NCI-H510A (cell line): ENCODE measurements at places on chromosomes 11 and 22.

DNA sequence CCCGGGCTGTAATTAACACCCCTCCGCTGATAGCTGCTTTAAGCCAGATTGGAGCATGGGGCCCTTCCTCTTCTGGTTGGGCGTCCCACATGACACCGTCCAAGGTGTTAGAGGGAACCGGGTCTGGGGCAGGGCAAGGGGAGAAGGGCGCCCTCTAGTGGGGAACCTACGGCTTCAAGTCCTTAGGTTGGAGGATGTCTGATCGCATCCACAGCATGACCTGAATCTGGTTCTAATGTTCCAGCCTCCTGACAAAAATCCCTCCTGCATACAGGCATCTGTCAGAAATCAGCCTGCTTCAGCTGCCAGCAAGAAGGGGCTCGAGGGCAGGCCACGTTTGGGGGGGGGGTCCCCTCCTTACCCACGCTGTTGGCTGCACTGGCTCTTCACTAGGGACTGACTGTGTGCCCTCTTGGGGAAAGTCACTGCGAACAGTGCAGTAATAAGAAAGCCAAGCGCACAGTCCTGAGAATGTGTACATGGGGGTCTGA is 94.2 kb upstream of the TBCEL start:
- no peak for DNase-seq

- DNase-seq: no peak
These were observed 59.9 kb downstream of the FAM168A start for GRCh38 chr11:73537969-73538368.

DNA sequence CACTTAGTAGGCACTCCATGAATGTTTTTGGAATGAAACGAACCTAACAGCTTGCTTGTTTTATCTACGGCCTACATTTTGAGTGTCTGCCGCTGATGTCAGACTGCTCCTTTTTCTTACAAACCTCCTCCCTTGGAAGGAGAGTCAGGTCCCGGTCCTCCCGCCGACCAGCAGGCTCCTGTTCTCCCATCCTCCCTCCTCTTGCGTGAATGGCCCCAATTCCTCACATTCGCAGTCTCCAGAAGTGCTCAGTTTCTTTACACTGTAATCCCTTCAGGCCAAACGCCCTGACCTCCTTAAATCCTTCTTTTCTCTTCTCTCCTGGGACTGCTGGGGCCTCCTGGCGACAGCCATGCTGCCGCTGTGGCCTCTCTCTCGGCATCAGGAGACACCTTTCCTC is 82.6 kb upstream of the CSNK2A3 start:
- DNase-seq: no peak

DNA sequence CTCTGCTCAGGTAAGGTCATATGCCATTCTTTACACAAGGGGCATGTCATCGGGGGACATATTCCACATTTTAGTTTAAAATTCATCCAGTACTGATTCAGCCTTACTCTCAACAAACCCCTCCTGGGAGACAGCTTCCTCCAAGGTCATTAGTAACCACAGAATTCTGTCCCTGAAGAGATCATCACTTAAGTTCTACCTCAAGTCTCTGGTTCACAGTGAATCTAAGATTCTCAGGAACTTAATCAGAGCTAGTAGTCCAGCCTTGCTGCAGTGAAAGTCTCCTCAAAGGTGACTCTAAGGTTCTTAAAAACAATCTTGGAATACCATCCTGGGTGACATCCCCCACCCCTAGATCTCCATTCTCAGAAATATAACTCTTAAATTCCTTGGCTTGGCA is 18.9 kb upstream of the GDPD4 start:
- DNase-seq: no peak

- no peak for DNase-seq
These were observed at the start of gene IGF2 for GRCh38 chr11:2139123-2139521. TSS of gene IGF2 (minus strand) at chr11:2139389. CDS start at chr11:2135523, 3,866 bp downstream.

- DNase-seq: no peak
These were observed 8.4 kb upstream of the MGAT3 start for GRCh38 chr22:39448205-39449054.

DNA sequence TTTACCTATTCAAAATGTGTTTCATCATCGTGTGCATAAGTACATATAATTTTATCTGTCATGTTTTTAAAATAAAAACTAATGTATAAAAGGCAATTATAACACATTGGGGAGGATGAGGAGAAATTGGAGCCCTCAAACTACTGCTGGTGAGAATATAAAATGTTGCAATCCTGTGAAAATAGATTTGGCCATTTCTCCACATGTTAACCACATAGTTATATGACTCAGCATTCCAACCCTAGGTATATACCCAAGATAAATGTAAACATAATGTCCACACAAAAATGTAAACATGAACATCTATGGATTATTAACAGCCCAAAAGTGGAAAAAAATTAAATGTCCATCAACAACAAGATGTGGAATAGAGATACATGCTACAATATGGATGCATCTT is 928.0 kb upstream of the FAT3 start:
- DNase-seq: no peak

- DNase-seq: no peak
These were observed 38.5 kb upstream of the COMT start for GRCh38 chr22:19903031-19903430.

GRCh38 chr11:100774132-100774531 is 87.0 kb downstream of the ARHGAP42 start:
- DNase-seq: no peak

GRCh38 chr11:16780146-16780545 is 41.7 kb downstream of the C11orf58 start:
- DNase-seq: no peak

- no peak for DNase-seq
These were observed 19.5 kb downstream of the CBX7 start for GRCh38 chr22:39132871-39133524.

DNA sequence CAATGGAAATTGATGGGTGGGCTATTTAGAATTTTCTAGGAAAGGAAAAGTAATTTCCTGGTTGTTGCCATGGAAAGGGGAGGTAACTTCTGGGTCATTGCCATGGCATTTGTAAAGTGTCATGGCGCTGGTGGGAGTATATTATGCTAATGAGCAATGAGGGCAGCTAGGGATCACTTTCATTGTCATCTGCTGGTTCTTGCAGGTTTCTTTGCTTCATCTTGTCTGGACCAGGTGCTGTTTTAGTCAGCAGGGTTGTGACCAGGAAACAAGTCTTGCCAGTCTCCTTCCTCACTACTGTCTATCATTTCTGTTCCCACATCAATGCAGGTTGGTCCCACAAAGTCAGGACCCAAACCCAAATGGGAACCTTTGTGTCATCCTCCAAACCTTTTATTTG is 237.6 kb upstream of the C11orf87 start:
- DNase-seq: no peak

- DNase-seq: no peak
These were observed 35.1 kb upstream of the PRSS23 start for GRCh38 chr11:86765203-86765602.
